ENCODE measurements at places on chromosomes 2 and 18. TPM values are rescaled to one million over a fixed set of nuclear protein-coding genes. Genes with fewer than 3 reads are reported as not detected.

Gene SCYGR4
- total RNA-seq: not detected

GRCh38 chr18:38807915-38808314 is 1242.3 kb upstream of the CELF4 start:
- H3K4me3 ChIP-seq: no peak overlapping the region
- H3K27me3 ChIP-seq: no peaks in the 10 kb centered on the region
- H3K27ac ChIP-seq: no peak overlapping the region

Gene SIGLEC15
- total RNA-seq: not detected

DNA sequence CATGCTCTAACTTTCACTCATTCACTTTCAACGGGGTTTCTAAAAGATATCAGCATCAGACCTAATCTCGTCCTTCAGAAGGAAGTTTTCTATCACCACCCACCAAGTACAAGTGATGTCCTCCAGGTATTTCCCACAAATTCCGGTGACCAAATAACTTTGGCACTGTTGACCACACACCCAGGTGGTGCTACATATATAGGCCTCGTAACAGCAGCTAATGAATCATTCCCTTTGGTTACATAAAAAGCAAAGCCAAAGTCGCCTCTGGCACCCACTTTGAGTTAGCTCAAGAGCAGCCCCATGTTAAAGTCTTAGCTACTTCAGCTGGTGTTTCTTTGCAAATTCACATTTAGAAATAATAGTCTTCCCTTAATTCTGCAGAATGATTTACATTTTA is 138.2 kb upstream of the OSR1 start:
- H3K36me3 ChIP-seq: no peaks in the 10 kb centered on the region
- no peaks in the 10 kb centered on the region for H3K27me3 ChIP-seq
- no peaks in the 10 kb centered on the region for H3K4me1 ChIP-seq
- no peak overlapping the region for H3K4me3 ChIP-seq
- DNase-seq: no peak

GRCh38 chr2:127605691-127606263 is 40.2 kb upstream of the GPR17 start:
- H3K36me3 ChIP-seq: no peaks in the 10 kb centered on the region
- H3K4me1 ChIP-seq: no peaks in the 10 kb centered on the region
- no peak overlapping the region for H3K4me3 ChIP-seq
- DNase-seq: peak; percentile 30
- H3K27me3 ChIP-seq: no peaks in the 10 kb centered on the region
- H3K27ac ChIP-seq: no peak overlapping the region

- H3K4me1 ChIP-seq: peaks cover 41% of the 10 kb centered on the region
- H3K27me3 ChIP-seq: no peaks in the 10 kb centered on the region
- peak overlapping the region; percentile 98 for H3K27ac ChIP-seq
- no peaks in the 10 kb centered on the region for H3K36me3 ChIP-seq
These were observed 16.6 kb downstream of the MALL start for GRCh38 chr2:110099038-110099425.

Gene AQP12A
- total RNA-seq: not detected

Gene RTKN
- 9.5 TPM for total RNA-seq

Gene NCKAP5
- total RNA-seq: 0.75 TPM

Gene YIPF4
- total RNA-seq: 9.2 TPM

DNA sequence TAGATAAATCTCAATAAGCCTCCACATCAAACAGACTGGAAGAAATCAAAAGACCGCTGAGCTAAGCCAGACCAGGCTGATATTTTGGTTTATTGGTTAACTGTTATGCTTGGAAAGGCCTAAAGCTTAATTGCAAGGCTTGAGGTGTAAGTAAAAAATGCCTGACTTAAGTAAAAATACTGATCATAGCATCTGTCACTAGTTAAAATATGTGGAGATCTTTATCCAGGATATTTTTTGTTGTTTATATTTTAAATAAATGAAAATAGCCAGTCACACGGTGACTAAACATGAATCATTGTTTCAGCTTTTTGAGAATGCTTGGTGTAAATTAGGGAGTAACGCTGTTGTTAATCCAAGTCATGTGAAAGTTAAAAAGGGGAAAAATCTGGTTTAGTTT is 127.9 kb downstream of the THADA start:
- no peak for DNase-seq
- no peak overlapping the region for H3K4me3 ChIP-seq
- peak overlapping the region; percentile 59 for H3K27ac ChIP-seq
- no peaks in the 10 kb centered on the region for H3K27me3 ChIP-seq

Gene SKOR2
- total RNA-seq: not detected

Gene LONRF2
- total RNA-seq: 7.6 TPM

GRCh38 chr2:24762518-24762917 is 30.7 kb downstream of the PTRHD1 start:
- H3K36me3 ChIP-seq: peaks cover 56% of the 10 kb centered on the region
- DNase-seq: no peak
- no peaks in the 10 kb centered on the region for H3K27me3 ChIP-seq
- no peak overlapping the region for H3K4me3 ChIP-seq
- H3K27ac ChIP-seq: no peak overlapping the region

Gene HNMT
- total RNA-seq: 22.2 TPM

DNA sequence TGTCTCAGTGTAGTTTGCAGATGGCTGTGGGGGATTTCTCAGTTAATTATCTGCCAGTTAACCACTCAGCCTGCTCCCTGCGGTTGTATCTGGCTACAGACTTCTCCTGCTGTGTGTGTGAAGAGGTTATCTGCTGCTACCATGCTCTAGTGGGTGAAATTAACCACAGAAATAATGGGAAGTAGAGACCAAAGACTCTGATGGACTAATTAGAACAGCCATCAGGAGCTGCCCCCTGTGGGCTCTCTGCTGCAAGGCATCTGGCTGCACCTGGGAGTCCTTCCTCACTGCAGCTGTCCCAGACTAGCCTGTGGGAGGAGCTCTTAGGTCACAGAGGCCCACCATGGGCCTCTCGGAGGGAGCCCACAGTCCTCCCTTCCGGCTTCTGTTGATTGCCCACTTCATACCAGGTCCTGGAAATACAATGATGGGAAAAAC is 66.6 kb downstream of the CTIF start:
- H3K27ac ChIP-seq: no peak overlapping the region
- no peaks in the 10 kb centered on the region for H3K27me3 ChIP-seq
- no peaks in the 10 kb centered on the region for H3K36me3 ChIP-seq
- peaks cover 6% of the 10 kb centered on the region for H3K4me1 ChIP-seq

DNA sequence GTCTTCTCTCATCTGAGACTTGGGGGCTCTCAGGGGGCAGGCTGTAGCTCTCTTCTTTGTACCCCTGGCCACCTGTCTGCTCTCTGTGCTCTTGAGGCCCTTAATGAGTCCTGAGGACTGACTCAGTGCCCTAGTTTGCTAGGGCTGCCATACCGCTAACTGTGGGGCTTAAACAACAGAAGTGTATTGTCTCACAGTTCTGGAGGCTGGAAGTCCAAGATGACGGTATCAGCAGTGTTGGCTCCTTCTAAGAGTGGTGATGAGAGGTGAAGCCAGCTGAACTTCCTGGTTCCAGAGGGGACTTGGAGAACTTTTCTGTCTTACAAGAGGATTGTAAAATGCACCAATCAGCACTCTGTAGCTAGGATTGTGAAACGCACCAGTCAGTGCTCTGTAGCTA is 67.0 kb downstream of the ACOXL start:
- H3K4me3 ChIP-seq: no peak overlapping the region
- no peaks in the 10 kb centered on the region for H3K4me1 ChIP-seq
- H3K36me3 ChIP-seq: no peaks in the 10 kb centered on the region

- H3K4me1 ChIP-seq: peaks cover 7% of the 10 kb centered on the region
- H3K27me3 ChIP-seq: no peaks in the 10 kb centered on the region
- DNase-seq: peak; percentile 70
- H3K4me3 ChIP-seq: peak overlapping the region; percentile 6
- H3K27ac ChIP-seq: peak overlapping the region; percentile 90
These were observed 5.1 kb downstream of the HNMT start for GRCh38 chr2:137969418-137969765.

DNA sequence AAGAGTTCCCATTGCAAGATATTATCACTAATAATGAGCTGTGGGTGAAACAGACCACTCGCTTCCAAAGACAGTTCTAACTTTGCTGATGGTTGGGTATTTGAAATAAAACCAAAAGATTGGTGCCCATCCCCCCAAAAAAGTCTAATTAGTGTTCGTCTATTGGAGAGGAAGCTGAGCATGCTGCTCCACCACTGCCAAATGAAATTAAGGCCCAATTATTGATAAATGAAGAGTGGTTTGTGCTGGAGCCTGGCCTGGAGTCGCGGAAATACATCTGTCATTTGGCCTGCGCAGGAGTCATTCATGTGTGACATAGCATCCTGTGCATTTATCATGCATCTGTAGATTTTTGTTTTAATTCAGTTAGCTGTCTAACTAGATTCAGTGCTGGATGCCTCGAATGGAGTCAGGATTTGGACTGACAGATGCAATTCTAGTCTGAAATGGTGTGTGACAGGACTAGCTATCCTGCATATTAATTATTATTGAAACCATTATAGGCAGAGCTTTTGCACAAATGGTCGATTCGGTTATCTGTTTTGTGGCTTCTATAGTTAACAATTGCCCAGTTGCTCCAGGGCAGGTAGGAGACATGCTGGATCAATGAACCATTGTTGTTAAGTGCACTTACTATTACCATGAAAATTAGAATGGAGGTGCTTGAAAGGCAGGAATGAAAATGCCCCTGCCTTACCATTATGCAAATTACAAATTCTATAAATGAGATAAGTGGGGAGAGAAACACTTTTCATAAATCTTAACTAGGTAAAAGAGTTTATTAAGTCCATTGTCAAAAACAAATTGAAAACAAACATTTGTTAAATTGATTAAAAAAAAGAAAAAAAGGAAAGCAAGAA is 450.4 kb upstream of the TCF4 start:
- H3K36me3 ChIP-seq: no peaks in the 10 kb centered on the region
- H3K27ac ChIP-seq: no peak overlapping the region
- DNase-seq: no peak
- peaks cover 1% of the 10 kb centered on the region for H3K4me1 ChIP-seq

Gene CHRNG
- not detected for total RNA-seq

Gene GPAT2
- total RNA-seq: 9.4 TPM

Gene RESP18
- total RNA-seq: not detected

Gene TNFAIP6
- total RNA-seq: 13.6 TPM

DNA sequence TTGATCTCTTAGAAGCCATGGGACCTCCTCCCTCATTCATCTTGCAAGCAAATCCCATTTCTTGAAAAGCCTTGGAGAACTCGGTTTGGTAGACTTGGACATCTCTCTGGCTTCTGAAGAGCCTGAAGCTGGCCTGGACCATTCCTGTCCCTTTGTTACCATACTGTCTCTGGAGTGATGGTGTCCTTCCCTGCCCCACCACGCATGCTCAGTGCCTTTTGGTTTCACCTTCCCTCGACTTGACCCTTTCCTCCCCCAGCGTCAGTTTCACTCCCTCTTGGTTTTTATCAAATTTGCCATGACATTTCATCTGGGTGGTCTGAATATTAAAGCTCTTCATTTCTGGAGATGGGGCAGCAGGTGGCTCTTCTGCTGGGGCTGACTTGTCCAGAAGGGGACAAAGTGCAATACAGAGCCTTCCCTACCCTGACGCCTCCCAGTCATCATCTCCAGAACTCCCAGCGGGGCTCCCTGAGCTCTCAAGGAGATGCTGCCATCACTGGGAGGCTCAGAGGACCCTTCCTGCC is 20.0 kb downstream of the FOSL2 start:
- H3K27me3 ChIP-seq: no peaks in the 10 kb centered on the region
- no peak for DNase-seq
- H3K4me1 ChIP-seq: peaks cover 35% of the 10 kb centered on the region

- peaks cover 6% of the 10 kb centered on the region for H3K4me1 ChIP-seq
- no peak overlapping the region for H3K4me3 ChIP-seq
- no peak overlapping the region for H3K27ac ChIP-seq
- no peaks in the 10 kb centered on the region for H3K36me3 ChIP-seq
These were observed 118.8 kb upstream of the PDE1A start for GRCh38 chr2:182545420-182546167.

Gene ALK
- total RNA-seq: not detected

DNA sequence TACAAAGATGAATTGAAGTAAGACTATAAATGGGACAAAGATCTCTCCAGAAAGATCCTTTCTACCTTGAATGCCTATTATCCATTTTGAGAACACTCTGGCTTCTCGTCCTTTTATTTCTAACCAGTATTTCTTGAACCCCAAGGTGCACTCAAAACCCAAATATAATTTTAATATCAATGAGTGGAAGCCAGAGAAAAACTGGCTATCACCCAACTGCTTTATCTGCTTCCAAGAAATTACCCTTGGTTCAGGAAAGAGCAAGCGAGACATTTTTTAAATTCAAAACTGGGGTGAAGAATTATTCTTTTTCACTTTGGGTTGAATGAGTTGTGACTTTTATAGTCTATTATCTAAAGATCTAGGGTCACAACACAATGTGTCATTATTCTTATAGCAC is 221.3 kb downstream of the PTH2R start:
- no peaks in the 10 kb centered on the region for H3K27me3 ChIP-seq
- H3K4me1 ChIP-seq: no peaks in the 10 kb centered on the region
- no peak for DNase-seq
- no peak overlapping the region for H3K4me3 ChIP-seq
- no peaks in the 10 kb centered on the region for H3K36me3 ChIP-seq
- H3K27ac ChIP-seq: no peak overlapping the region

GRCh38 chr2:158144914-158145625 is 43.4 kb downstream of the UPP2 start:
- H3K27me3 ChIP-seq: no peaks in the 10 kb centered on the region
- no peak overlapping the region for H3K4me3 ChIP-seq
- no peak overlapping the region for H3K27ac ChIP-seq
- no peaks in the 10 kb centered on the region for H3K36me3 ChIP-seq
- no peaks in the 10 kb centered on the region for H3K4me1 ChIP-seq

- no peak for DNase-seq
- no peaks in the 10 kb centered on the region for H3K27me3 ChIP-seq
- no peaks in the 10 kb centered on the region for H3K4me1 ChIP-seq
- no peak overlapping the region for H3K27ac ChIP-seq
These were observed 23.3 kb upstream of the MTA3 start for GRCh38 chr2:42545023-42545721.

- no peak for DNase-seq
- no peaks in the 10 kb centered on the region for H3K27me3 ChIP-seq
- H3K36me3 ChIP-seq: peaks cover 38% of the 10 kb centered on the region
- H3K4me3 ChIP-seq: no peak overlapping the region
These were observed 32.8 kb downstream of the UXS1 start for GRCh38 chr2:106161341-106161740.

- peaks cover 18% of the 10 kb centered on the region for H3K4me1 ChIP-seq
- H3K27me3 ChIP-seq: no peaks in the 10 kb centered on the region
- no peak overlapping the region for H3K4me3 ChIP-seq
- DNase-seq: no peak
- no peaks in the 10 kb centered on the region for H3K36me3 ChIP-seq
These were observed 19.4 kb downstream of the TLK1 start for GRCh38 chr2:171141320-171141719.

Gene CAPN14
- not detected for total RNA-seq

DNA sequence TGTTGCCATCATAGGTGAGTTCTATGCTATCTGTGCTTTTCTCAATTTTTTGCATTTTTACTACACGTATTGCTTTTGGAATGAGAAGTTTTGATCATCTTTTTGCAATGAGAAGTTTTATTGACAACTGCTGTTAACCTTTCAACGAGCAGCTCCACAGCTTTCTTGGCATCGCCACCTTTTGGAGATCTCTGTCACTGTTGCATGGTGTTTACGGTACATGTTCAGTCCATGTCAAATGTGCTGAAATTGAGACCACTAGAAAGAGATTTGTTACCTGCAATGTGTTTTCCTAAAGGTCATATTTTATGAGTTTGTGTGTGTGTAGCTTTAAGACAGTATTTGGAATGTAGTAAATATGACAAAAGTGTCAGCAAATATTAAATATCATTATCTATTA is 120.8 kb downstream of the OSBPL6 start:
- no peak overlapping the region for H3K27ac ChIP-seq
- no peak for DNase-seq
- no peaks in the 10 kb centered on the region for H3K36me3 ChIP-seq
- no peaks in the 10 kb centered on the region for H3K4me1 ChIP-seq
- no peak overlapping the region for H3K4me3 ChIP-seq
- H3K27me3 ChIP-seq: no peaks in the 10 kb centered on the region

GRCh38 chr2:162343492-162343823 is 474 bp upstream of the GCA start:
- peak overlapping the region; percentile 93 for H3K4me3 ChIP-seq
- no peaks in the 10 kb centered on the region for H3K27me3 ChIP-seq
- DNase-seq: no peak
- no peak overlapping the region for H3K27ac ChIP-seq
- no peaks in the 10 kb centered on the region for H3K4me1 ChIP-seq

Measured in ascending aorta (tissue), 2 donors.